ENCODE measurements at places on chromosomes 16 and 17. TPM values are rescaled to one million over a fixed set of nuclear protein-coding genes. Genes with fewer than 3 reads are reported as not detected.

Gene TBC1D3E
- 1.6 TPM for total RNA-seq

Gene MAPK8IP3
- total RNA-seq: 157 TPM

Gene CCDC40
- 0.55 TPM for total RNA-seq

DNA sequence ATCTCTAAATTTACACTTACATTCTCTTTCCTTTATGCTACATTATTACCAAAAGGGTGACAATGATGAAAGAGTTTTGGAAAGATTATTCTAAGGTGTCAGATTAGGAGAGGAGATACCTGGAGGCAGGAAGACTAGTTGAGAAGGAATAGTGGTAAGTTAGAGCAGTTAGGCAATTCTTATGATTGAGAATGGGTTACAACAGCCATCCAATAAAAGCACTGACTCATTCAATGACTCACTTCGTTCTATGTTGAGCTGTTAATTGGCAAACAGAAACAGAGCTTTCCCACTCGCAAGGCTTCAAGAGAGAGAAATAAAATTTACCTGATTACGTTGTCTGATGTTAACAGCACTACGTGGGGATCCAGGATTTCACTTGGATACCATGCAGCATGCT is 5.8 kb downstream of the NUP88 start:
- DNase-seq: no peak

- DNase-seq: no peak
Observed at GRCh38 chr16:83113811-83114210, 487.0 kb downstream of the CDH13 start.
